Inflammatory macrophage (primary cell): ENCODE measurements at places on chromosomes 2 and 18.

DNA sequence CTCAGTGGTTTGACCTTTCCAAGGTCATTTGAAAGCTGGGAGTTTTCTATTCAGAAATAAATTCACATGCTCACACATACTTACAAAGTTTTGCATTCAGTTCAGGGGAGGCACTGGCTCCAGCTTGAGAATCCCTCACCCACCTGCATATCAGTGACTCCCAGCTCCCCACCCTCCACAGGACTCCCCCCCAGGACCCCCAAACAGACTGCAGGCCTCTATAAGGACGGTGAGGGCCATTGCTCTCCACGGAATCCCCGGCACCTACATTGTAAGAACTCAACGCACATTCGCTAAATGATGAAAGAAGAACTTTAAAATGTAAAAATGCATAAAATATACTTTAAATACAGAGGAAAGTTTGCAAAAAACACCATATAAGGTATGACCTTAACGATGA, 97.2 kb upstream of the TEX51 start:
- no peak for DNase-seq

- DNase-seq, result no peak
Observed at GRCh38 chr2:79936715-79937114, 367.8 kb downstream of the LRRTM1 start.

DNA sequence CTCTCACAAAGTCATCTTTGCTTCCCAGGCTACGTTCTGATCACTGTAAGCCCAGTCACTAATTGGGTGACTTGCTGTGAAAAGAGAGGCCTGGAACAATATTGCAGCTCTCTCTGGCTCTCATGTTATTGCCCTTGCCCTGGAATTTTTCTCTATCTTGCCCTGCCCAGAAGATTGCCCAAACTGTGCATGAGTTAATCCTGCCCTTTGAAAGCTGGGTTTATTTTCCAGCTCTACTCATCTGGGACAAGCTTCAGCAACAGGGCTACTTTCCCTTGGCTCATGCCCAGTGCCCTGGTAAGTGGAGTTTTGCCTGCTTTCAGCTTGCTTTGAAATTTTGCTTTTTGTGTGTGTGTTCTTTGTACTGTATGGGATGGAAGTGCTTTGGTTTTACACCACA, 6.9 kb upstream of the EHBP1 start:
- no peak for DNase-seq

- no peak for DNase-seq
Observed at GRCh38 chr2:19238440-19239060, 119.9 kb downstream of the OSR1 start.

DNA sequence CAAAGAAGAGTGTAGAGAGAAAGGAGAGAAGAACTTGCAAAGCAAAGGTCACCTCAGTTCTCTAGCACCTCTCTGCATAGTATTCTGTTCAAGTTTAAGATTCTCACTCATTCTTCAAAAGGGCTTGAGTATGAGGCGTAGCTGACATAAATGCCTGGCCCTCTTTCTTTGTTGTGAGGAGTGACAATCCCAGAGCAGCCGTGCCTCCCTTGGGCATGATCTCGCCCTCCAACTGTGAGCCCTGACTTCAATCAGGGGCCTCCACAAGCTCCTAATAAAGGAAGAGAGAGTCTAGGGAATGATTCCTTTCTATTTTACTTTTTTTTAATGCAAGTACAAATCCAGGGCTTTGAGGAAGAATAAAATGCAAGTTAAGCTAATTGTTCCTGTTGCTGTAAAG, 402.7 kb downstream of the LRP1B start:
- no peak for DNase-seq

DNA sequence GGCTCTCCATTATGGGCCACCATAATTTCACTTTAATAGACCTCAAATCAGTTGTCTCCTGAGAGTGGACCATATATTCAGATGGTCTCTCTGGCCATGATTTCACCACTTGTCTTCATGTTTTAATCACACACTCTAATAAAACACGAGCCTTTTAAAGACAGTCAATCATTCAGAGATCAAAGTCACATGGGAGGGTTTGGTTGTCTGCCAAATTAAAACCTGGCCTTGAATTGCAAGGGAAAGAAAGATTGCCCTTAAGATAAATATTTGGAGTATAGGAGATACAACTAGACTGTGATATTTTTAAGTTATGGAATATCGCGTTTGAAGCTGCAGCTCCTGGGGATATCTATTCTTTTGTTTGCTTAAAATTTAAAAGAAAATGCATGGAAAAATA, 377.8 kb upstream of the DDX18 start:
- DNase-seq, result no peak

- peak; percentile 13 for DNase-seq
Observed at GRCh38 chr2:201969938-201970785, 63.5 kb upstream of the FZD7 start.

GRCh38 chr2:8529706-8530277, 152.1 kb upstream of the ID2 start:
- DNase-seq, result no peak

DNA sequence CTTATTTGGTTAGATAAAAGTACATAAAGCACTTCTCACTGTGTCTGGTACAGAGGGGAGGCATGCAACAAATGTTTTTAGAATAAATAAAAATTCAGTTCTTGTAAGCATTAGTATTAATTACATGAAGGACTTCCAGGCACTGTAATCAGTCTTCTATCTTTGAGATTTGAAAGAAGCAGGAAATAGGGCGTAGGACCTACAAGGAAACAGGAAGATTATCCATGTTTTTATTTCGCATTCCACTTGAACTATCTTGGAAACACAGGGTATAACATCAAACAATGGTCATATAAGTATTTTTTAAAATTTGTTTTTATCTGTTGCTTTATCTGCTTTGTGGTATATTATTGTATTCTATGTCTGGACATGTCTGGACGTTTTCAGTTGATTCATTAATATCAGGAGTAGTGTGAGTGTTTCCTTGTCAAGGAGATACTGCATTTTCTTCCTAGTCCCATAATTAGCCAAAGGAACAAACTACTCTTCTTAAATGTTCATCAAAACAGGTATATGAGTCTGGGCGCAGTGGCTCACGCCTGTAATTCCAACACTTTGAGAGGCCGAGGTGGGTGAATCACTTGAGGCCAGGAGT, 32.5 kb downstream of the BMPR2 start:
- DNase-seq, result no peak

GRCh38 chr2:45895241-45895861, 243.9 kb downstream of the PRKCE start:
- no peak for DNase-seq

- DNase-seq, result no peak
Observed at GRCh38 chr2:73984922-73985307, 205 bp downstream of the TET3 start.
